ENCODE measurements at places on chromosomes 7 and 10. TPM values are rescaled to one million over a fixed set of nuclear protein-coding genes. Genes with fewer than 3 reads are reported as not detected.

DNA sequence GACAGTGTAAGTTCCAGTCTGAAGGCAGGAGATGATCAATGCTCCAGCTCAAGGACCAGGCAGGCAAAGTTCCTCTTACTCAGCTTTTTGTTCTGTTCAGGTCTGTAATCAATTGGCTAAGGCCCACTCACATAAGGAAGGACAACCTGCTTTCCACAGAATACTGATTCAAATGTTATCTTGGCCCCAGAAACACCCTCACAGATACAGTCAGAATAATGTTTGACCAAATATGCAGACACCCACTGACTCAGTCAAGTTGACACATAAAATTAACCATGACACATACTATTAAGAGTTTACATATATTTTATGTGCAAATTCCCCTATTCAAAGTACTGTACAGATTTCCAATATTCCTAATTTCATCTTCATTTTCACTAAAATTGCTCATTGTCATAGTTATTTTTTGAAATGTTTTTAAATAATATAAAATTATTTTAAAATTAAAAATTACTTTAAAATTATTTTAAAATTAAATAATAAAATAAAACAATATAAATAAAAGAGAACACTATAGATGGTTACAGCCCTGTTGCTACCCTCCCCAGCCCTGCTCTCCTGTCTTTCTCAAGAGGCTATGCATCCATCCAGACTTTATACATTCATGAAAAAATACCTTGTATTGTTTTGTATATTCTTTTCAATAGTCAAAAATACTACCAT lies 59.4 kb downstream of the RAB11FIP2 start:
- DNase-seq, result no peak

DNA sequence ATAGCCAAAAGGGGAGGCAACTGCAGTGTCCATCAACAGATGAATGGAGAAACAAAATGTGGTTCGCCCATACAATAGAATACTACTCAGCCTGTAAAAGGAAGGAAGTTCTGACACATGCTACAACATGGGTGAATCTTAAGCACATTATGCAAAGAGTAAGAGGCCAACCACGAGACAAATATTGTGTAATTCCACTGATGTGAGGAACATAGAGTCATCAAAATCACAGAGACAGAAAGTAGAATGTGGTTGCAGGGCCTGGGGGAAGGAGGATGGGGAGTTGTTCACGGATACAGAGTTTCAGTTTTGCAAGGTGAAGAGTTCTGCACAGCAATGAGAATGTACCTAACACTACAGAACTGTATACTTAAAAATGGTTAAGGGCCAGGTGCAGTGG lies 13.7 kb upstream of the C10orf71 start:
- no peak for DNase-seq

DNA sequence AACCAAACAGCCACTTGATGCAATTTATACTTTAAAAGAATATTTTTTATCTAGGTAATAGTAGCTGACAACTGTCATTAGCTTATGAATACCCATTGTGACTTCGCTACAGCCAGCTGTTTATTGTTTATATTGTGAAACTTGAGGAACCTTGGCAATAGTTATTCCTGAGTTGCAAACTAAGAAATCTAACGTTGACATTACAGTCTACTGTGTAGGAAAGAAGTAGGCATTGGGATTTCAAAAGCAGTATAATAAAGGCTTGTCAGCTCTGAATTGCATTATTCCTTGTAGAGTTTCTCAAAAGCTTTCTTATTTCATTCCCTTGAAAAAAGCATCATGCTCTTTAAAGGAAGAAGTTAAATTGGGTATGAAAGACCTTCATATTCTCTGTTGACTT lies 42.7 kb upstream of the OIT3 start:
- DNase-seq, result no peak

- DNase-seq, result no peak
Observed at GRCh38 chr7:106134241-106134640, 22.1 kb upstream of the SYPL1 start.

GRCh38 chr10:84291384-84291783 lies 37.0 kb upstream of the CCSER2 start:
- no peak for DNase-seq

DNA sequence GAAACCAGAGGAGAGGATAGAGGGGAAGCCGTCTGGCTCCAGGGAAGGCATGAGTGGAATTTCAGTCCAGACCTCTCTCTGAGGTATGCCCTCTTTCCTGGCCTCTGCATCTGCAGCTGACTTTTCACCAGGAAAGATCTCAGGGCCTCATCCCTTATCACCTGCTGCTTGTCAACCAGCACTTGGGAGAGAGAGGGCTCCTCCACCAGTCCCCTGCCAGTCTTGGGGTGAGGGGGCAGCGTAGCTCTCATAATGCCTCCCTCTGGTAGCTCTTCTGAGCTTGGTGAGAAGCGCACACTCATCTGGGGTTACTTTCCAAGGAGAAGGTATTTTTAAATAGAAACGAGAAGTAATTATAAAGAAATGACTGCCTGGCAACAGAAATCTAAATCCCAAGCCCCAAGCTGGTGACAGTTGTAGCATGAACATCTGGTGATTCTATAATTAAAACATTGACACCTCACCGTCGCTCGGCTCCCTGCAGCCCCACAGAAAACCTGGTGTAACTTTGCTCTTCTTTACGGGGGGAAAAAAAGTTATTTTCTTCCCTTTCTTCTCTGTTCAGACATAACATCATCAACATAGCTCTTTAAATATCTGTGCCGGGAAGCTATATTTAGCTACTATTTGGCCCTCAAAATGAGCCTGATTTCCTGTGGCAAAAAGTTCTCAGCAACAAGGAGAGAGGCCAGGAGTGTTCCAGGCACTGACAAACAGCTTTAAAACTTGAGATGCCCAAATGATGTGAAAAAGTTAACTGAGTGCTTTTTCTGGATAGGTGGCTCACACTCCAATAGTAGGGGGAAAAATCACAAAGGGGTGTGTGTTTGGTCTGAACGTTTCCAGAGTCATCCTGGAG lies 26.9 kb downstream of the HIP1 start:
- no peak for DNase-seq

DNA sequence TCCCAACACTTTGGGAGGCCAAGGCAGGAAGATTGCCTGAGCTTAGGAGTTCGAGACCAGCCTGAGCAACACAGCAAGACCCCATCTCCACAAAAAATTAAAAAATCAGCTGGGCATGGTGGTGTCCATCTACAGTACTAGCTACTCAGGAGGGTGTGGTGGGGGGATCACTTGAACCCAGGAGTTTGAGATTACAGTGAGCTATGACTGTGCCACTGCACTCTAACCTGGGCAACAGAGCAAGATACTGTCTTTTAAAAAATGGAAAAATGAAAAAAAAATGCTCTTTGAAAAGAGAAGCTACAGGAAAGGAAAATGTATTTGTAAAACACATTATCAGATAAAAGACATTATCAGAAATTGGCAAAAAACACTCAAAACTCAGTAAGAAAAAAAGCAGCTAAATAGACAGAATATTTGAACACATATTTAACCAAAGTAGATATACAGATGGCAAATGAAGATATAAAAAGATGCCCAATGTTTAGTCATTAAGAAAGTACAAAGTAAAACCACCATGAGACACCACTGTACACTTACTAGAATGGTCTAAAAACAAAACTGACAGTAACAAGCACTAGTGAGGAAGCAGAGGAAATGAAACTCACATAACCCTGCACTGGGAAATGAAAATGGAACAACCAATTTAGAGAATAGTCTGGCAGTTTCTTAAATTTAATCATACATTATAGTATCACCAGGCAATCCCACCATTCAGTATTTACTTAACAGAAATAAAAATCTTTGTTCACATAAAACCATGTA lies 40.5 kb downstream of the NRBF2 start:
- DNase-seq, result no peak

DNA sequence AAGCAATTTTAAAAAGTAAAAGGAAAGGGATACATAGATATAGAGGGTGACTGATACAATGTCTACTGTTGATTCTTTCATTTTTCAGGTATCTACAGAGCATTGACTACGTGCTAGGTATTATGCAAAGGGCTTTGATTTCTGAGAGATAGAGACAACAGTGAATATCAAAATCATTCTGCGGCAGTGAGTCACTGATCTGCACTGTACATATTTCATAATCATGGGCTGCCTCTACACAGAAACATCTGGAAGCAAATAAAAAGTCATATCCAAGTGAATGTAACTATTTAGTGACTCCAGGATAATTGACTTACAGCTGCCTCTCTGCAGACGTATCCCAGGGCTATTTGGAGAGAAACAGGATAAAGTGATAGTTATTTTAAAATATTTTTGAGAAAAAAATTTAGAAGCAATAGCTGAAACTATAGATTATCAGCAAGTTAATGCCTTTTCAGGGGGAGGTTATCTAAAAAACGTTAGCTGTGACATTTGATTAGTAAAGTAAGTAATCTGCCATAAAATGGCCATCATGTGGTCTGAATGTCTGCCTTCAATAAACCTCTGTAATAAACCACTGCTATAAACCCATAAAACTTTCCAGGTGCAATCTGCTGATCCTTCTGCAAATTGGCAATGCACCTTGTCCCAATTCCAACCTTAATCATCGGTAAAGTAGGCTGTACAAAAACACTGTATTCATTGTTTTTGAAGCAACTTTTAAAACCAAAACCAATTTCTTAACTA lies 43.7 kb downstream of the CPXM2 start:
- no peak for DNase-seq

- DNase-seq, result no peak
Observed at GRCh38 chr10:103193820-103194529, 903 bp upstream of the NT5C2 start.

GRCh38 chr10:60820093-60820754 lies 41.9 kb downstream of the CDK1 start:
- no peak for DNase-seq

DNA sequence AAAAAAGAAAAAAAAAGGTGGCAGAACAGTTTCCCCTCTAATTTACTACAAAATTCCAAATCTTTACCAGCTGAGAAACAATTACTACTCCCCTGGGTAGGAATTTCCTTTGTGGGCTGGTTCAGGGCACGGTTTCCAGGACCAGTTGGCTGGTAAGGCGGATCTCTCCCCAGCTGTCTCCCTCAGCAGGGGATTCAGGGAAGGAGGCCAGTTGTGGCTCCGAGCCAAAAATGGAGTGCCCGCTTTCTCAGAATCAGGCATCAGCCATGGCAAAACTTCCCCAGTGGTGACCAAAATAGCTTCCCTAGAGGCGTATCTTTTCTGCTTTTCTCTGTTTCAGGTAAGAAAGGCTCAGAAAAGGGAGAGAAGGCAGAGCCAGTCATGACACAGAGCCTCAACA lies 91.2 kb downstream of the ZNF22 start:
- no peak for DNase-seq

DNA sequence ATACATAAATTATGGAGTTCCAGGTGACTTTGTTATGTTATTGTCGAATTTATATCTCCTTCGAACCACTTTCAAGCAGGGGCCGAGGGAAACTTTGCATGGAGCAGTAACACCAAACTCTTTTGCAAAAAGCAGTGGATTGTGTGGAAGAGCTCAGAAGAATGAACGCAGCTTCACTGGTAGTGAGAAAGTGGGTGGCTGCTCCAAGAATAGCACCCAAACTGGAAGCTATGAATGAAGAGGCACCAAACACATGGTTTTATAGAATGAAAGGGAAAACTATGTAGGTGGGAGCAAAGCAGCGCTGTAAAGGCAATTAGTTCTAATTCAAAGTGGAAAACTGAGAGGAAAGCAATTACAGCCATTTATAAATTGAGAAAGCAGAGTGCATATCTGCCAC lies 67.2 kb downstream of the CTTNBP2 start:
- DNase-seq, result no peak

- DNase-seq, result no peak
Observed at GRCh38 chr10:23280419-23281043, 64.1 kb downstream of the C10orf67 start.

DNA sequence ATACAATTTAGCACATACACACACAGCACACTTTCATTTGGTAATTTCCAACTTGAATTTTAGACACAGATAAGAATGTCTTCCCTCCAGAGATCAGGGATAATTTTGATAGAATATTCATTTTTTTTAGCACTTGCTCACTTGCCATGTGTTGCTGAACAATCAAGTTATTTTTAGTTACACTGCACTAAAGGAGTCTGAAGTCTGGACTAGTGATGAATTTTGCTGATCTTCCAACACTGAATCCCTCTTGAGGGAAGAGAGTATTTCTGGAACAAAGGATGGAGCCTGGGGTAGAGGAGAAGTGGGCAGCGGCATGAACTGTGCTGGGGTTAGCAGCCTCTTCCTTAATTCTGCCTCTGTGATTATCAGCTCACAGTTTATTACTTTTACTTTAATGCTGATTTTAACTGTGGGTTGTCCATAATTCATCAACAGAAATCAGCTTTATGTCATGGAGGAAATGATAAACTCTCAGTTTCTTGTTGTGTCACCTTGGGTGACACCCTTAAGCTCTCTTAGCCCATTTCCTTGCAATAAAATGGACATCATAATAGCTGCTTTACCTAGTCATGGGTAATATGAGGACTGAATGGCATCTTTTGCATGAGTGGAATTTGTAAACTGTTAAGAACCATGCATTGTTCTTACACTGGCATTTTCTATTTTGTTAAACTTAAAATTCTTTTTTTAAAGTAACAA lies 32.1 kb downstream of the SGPL1 start:
- no peak for DNase-seq

DNA sequence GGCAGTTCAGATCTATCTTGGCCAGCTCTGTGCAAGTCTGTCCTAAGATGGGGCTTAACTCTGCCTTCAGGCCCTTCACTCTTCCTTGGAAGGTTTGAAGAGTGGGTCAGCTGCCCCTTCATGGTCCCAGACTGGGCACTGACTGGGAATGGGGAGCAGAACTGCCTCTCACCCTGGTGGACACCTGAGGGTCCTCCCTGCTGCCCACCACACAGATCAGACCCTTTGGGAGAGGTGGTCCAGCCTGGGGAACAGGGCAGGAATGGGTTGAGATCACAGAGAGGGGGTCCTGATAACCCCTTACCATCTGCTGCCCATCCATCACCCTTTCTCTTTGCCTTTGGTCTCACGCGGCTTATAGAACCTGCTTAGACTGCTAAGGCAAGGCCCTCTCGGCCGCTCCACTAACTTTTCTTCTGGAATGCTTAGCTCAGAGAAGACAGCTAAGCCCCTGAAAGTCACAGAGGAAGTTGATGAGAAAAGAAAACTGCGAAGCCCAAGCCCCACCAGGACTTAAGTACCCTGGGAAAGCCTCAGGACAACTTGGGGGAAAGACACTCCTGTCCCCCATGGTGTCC lies 402 bp upstream of the CDHR1 start:
- no peak for DNase-seq

DNA sequence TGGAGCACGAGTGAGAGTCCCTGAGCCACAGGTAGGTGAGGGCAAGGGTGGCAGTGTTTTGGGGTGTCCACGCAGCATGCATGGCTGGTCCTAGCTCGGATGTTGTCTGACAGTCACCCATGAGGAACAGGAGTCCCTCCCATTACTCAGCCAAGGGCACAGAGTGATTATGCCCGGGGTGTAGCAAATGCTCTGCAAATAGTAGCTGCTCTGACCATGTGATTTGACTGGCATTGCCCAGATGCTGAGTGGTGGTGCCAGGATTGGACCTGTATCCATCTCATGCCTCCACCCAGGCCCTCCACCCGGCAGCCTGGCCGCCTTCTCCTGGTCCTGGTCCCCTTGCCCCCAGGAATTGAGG lies 150.8 kb downstream of the GRK5 start:
- DNase-seq, result no peak

The NANOS1 gene
- total RNA-seq, result 2.8 TPM

The PAPOLB gene
- total RNA-seq, result 0.31 TPM

The BRAT1 gene
- total RNA-seq, result 15.7 TPM

The PAPSS2 gene
- total RNA-seq, result 13.9 TPM

The AOC1 gene
- total RNA-seq, result not detected

The MINDY3 gene
- total RNA-seq, result 28.9 TPM

The SH2D4B gene
- not detected for total RNA-seq

The NUPR2 gene
- total RNA-seq, result not detected

The CRHR2 gene
- not detected for total RNA-seq

The OR13A1 gene
- not detected for total RNA-seq

The PRPS1L1 gene
- total RNA-seq, result not detected

The LRRC17 gene
- total RNA-seq, result 6.7 TPM

The GPR26 gene
- not detected for total RNA-seq
